SJCRH30 (cell line): ENCODE measurements at places on chromosomes 2 and 18. TPM values are rescaled to one million over a fixed set of nuclear protein-coding genes. Genes with fewer than 3 reads are reported as not detected.

DNA sequence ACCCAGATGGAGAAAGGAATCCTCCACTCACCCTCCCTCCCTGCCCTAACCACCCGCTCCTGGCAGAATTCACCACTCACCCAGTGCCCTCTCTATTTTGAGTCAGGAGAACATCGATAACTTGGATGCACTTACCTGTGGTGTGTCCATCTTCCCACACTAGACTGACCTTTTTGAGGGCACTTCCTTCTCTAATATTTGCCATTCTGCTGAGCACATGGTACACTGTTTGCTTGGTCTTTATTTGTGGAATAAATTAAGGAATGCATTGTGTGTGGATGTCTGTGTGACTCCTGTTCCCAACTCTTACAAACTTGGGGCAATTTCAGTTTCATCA, 133.7 kb downstream of the ACKR3 start:
- no peaks in the 10 kb centered on the region for H3K4me1 ChIP-seq
- H3K27me3 ChIP-seq = no peaks in the 10 kb centered on the region
- DNase-seq = no peak
- no peak overlapping the region for H3K27ac ChIP-seq
- H3K4me3 ChIP-seq = no peak overlapping the region
- H3K36me3 ChIP-seq = no peaks in the 10 kb centered on the region

DNA sequence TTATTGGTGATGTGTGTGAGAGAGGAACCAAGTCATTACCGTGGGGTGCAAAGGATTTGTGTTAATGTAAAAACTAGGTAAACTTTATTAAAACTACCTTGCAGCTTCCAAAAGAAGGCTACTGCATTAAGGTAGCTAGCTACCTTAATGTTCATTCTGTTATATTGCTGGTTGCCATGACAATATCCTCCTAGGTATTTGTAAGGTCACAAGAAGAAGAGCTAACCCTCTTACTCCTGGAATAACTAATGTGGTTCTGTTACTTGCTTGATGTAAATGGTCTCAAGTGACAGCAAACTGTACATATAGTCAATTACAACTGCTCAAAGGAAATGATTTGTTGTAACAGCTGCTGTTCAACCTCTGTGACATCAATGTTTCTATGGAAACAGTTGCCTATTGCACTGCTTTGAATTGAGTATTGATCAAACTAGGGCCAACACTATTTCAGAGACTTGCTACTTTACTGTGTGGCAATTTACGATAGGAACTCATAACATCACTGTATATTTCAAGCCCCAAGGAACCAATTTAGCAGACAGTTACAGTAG, 319.8 kb upstream of the HNRNPA3 start:
- H3K36me3 ChIP-seq = no peaks in the 10 kb centered on the region
- no peak overlapping the region for H3K27ac ChIP-seq
- H3K4me1 ChIP-seq = no peaks in the 10 kb centered on the region
- DNase-seq = no peak
- H3K27me3 ChIP-seq = 0 out of 2 replicates have a peak, but pooled peaks cover 10% of the 10 kb centered on the region
- H3K4me3 ChIP-seq = no peak overlapping the region

DNA sequence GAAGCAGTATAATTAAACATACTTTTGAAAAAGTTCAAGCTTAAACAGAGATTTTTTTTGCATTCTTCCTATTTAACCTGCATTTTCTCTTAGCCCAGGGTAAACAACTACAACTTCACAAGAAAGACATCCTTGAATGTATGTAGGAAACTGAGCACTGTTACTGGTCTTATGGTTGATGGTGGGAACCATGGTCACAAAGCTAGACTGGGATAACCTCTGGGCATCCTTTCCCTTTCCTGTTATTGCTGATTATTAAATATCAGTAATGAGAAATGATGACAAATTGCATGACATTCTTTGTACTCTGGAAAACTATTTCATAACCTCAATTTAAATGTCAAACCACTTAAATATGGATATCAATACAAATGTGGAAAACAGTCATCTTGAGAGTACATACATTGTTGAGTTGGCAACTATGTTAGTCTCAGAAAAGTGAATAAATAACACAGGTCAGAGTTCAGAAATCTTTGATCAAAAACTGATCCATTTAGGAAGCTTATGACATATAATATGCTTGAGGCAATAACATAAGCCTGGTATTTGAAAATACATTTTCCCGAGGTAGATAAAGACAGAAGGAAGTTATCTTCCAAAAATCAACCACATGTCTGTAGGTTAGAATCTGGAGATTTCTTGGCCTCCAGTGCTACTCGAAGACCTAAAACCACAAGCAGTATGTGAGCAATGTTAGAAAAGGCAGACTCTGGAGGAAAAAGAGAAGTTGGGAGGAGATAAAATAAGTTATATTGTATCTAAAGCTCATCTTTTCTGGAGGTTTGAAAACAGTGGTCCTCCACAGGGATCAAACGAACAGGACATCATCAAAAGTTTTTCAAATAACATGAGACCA, 65.2 kb upstream of the ST8SIA5 start:
- no peaks in the 10 kb centered on the region for H3K4me1 ChIP-seq
- H3K4me3 ChIP-seq = no peak overlapping the region
- peaks cover 6% of the 10 kb centered on the region for H3K36me3 ChIP-seq
- no peak for DNase-seq
- H3K27ac ChIP-seq = no peak overlapping the region

DNA sequence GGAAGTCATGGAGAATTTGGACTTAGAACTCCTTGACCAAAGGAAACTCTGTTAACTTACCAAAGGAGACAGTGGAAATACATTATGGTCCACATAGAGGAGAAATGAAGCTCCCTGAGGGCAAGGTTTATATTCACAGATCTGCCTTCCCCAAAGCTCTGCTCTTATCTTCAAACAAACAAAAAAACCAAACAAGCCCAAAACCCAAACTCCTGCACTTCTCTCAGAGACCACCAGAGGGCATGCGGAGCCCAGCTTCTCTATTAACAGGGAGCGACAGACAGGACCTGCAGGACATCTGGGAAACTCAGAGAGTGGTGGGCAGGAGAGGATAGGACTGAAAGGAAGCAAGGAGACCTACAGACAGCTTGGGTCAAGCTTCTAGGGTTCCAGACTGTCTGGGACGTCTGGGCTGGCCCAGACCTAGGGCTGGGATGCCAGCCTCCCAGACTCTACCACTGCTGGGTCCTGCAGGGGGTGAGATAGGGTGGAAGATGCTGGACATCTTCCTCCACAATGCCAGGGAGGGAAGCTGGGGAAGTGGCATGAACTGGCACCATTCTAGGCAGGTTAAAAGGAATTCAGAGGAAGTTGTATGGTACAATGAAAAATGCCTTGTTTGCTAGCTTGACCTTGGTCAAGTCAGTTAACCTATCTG, 4.0 kb upstream of the WNT10A start:
- peak; percentile 91 for DNase-seq
- no peaks in the 10 kb centered on the region for H3K27me3 ChIP-seq
- no peak overlapping the region for H3K4me3 ChIP-seq
- peaks cover 40% of the 10 kb centered on the region for H3K4me1 ChIP-seq
- peak overlapping the region; percentile 10; the same call in 1 of the 2 replicates for H3K27ac ChIP-seq

- no peaks in the 10 kb centered on the region for H3K4me1 ChIP-seq
- no peak for DNase-seq
- no peaks in the 10 kb centered on the region for H3K36me3 ChIP-seq
- H3K4me3 ChIP-seq = no peak overlapping the region
Measured at GRCh38 chr2:129276978-129277584, 702.4 kb upstream of the RAB6C start.

DNA sequence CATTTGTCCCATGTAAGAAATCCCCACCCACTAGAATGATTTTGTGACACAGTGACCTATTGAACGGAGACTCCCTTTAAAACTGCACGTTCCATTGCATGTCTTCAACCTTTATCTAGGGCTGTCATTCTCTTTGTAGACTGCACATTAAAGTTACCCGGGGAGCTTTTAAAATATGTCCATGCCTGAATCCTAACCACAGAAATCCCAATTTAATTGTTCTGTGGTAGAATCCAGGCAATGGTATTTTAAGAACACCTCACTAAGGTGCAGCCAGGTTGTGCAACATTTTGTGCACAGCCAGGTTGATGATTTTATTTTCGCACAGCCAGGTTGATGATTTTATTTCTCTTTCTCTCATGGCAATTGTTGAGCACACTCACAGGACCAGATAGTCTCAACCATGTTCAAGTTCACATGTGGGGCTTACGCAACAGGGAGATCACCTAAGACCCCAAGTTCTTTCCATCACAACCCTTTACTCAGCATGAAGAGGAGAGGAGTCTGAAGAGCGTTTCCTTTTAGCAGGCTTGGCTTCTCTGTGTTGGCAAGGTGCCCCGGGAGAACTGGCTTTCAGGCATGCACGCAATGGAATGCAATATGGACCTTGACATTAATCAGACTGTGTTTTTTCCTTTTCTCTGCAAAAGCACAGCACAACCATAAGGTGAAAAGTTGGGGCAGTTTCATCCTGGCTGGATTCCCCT, 467.3 kb upstream of the ETAA1 start:
- H3K4me1 ChIP-seq = no peaks in the 10 kb centered on the region
- H3K4me3 ChIP-seq = no peak overlapping the region
- H3K27ac ChIP-seq = no peak overlapping the region
- H3K27me3 ChIP-seq = no peaks in the 10 kb centered on the region
- no peaks in the 10 kb centered on the region for H3K36me3 ChIP-seq
- no peak for DNase-seq

DNA sequence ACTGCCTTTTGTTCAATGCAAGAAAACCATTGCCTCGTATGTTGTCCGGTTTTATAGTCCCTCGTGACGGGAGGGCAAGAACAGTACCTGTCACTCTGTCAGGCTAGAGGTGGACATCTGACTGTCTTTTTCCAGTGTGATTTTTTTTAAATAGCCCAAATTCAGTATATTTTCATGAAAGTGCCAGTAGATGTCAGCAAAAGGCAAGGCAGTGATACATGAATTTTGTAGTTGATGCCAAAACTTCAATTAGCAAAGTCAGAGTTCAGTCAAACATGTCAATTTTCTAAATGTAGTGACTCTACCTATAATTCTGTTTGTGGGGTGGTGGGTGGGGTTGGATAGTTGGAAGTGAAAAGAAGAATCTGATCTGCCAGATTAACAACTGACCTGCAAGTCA, 296.0 kb upstream of the MC4R start:
- H3K36me3 ChIP-seq = no peaks in the 10 kb centered on the region
- no peak overlapping the region for H3K4me3 ChIP-seq
- no peak for DNase-seq
- H3K27ac ChIP-seq = no peak overlapping the region

DNA sequence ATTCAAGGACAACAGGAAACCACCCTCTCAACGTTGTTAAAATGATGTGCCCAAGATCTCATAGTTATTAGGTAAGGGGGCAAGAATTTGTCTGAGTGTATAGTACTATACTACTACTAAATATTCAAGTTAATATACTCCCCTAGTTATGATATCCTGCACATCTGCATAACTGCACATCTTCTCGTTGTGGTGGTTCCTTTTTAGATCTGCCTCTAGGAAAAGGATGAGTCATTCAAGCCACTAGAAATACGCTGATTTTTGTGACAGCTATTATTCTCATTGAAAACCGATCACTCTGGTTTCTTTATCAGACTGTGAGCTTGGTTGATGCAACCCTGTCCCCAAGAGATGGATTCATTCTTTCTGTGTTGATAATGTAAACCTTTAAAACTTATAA, 1067.0 kb upstream of the FANCL start:
- H3K27me3 ChIP-seq = no peaks in the 10 kb centered on the region
- no peaks in the 10 kb centered on the region for H3K36me3 ChIP-seq
- DNase-seq = no peak
- H3K4me1 ChIP-seq = no peaks in the 10 kb centered on the region
- H3K27ac ChIP-seq = no peak overlapping the region

DNA sequence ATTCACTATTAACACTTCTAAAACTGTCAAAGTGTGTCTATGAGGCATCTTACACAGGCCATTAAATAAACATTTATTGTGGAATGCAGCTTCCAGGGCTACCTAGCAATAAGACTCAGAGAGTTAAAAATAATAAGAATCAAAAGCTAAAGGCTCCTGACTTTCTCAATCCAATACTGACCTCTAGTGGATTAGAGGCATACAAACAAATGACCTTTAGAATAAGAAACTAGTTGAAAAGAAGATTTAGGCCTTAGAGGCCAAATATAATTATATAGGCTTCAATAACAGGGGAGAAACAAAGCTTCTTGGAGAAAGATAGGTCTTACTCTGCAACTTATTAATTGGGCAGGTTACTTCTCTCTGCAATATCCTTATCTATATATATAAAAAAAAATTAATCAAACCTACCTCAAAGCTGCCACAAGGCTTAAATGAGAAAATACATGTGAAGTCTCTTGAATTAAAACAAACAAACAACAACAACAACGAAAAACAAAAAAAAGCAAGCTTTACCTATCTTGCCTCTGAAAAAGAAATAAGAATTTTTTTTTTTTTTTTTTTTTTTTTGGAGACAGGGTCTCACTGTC, 246.1 kb downstream of the EXOC6B start:
- no peaks in the 10 kb centered on the region for H3K36me3 ChIP-seq
- peak; percentile 73 for DNase-seq
- H3K27ac ChIP-seq = no peak overlapping the region
- no peaks in the 10 kb centered on the region for H3K27me3 ChIP-seq
- H3K4me1 ChIP-seq = peaks cover 11% of the 10 kb centered on the region

DNA sequence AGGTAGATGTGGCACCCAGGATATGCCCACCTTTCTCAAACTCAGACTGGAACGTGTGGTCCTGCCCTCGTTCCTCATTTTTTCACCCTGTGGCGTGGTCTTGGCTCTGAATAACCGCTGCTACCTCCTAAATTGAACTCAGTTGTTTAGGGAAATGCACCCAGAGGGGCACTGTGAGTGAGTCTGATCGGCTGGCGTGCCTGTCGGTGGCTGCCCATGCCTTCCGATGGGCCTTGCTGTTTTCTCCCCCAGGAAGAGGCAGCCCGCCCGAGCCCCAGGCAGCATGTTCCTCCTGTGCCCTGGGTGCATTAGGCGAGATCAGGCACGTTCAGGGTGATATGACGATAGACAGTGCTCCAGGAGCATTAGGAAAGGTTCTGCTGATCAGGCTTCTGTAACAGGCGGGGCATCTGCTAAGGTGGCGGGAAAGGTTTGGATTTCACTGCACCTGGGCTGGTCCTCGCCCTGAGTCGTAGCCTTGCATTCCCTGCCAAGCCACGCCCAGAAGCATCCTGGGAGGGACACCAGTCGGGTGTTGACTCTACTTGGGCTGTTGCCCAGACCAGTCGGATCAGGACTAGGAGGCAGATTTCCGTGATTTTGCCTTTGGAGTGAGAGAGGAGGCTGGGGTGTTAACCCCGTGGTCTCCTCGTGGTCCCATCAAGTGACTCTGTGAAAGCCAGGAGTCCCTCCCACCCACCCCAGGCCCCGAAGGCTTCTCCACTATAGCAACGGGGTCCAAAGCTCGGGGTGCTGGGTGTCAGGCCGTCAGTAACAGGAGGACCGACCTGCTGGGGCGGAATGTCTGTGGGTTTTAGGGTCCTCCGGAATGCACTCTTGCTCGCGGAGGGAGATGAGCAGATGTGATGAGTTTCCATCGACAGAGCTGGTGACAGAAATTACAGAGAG, 75.1 kb downstream of the SH3BP4 start:
- peaks cover 22% of the 10 kb centered on the region for H3K4me1 ChIP-seq
- no peak for DNase-seq
- H3K4me3 ChIP-seq = no peak overlapping the region
- H3K27me3 ChIP-seq = no peaks in the 10 kb centered on the region
- no peak overlapping the region for H3K27ac ChIP-seq

PJVK gene
- 1.3 TPM in 2 replicates for total RNA-seq

EFHD1 gene
- 18.7 and 20.7 TPM in 2 replicates for total RNA-seq

CD8B gene
- total RNA-seq = not detected in 2 replicates

ACSL3 gene
- 140 and 168 TPM in 2 replicates for total RNA-seq

ATG9A gene
- total RNA-seq = 35.3 and 37.8 TPM in 2 replicates

FSIP2 gene
- total RNA-seq = 0.03 and 0.10 TPM in 2 replicates

APOB gene
- 0.05 and 0.08 TPM in 2 replicates for total RNA-seq
